ENCODE measurements at places on chromosomes 2 and 18. TPM values are rescaled to one million over a fixed set of nuclear protein-coding genes. Genes with fewer than 3 reads are reported as not detected.

- DNase-seq, result no peak
Observed at GRCh38 chr2:121289271-121289670, 4.3 kb upstream of the TFCP2L1 start.

DNA sequence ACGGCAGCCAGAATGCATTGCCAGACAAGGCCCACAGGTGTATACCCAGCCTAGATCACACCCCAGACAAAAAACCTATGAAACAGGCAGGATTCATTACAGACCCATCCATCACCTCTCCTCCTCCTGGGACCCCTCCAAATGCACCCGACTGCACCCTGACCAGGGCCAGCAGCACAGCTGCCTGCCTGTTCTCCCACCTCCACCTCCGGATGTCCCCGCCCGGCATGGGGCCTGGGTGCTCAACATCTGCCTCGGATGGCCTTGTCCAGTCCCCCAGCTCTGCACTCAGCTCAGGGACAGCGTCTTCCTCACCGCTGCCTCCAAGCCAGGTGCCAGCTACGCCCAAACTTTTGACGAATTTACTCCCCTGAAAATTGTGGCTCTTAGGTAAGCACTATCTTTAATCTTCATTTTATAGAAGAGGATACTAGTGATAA, 91.1 kb downstream of the TPO start:
- no peak for DNase-seq

- no peak for DNase-seq
Observed at GRCh38 chr2:97992836-97993825, 2.6 kb downstream of the TMEM131 start.

GRCh38 chr2:223720367-223720766, 117.0 kb downstream of the AP1S3 start:
- DNase-seq, result no peak

DNA sequence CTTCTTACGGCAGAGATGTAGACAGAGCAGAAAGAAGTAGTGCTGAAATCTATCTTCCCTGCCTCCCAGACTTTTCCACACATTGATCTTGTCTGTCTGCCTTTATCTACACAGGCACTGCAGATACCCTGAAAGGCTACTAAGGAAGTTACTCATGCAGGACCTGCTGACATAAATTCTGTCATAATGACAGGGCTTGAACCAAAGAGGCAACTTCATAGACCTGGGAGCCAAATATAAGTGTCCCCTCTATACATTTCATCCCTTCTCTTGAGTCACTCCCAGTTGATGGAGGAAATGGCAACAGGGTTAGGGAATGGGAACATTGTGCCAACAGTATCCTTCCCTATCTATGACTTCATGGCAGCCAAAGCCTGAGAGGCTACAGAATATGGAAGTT, 157.5 kb downstream of the TNS1 start:
- no peak for DNase-seq

- no peak for DNase-seq
Observed at GRCh38 chr18:48994926-48995835, 44.4 kb upstream of the SMAD7 start.

The ITM2C gene
- total RNA-seq, result 275 TPM

GRCh38 chr2:64581018-64581417, 56.9 kb downstream of the AFTPH start:
- no peak for DNase-seq

The NT5C1B gene
- total RNA-seq, result not detected

DNA sequence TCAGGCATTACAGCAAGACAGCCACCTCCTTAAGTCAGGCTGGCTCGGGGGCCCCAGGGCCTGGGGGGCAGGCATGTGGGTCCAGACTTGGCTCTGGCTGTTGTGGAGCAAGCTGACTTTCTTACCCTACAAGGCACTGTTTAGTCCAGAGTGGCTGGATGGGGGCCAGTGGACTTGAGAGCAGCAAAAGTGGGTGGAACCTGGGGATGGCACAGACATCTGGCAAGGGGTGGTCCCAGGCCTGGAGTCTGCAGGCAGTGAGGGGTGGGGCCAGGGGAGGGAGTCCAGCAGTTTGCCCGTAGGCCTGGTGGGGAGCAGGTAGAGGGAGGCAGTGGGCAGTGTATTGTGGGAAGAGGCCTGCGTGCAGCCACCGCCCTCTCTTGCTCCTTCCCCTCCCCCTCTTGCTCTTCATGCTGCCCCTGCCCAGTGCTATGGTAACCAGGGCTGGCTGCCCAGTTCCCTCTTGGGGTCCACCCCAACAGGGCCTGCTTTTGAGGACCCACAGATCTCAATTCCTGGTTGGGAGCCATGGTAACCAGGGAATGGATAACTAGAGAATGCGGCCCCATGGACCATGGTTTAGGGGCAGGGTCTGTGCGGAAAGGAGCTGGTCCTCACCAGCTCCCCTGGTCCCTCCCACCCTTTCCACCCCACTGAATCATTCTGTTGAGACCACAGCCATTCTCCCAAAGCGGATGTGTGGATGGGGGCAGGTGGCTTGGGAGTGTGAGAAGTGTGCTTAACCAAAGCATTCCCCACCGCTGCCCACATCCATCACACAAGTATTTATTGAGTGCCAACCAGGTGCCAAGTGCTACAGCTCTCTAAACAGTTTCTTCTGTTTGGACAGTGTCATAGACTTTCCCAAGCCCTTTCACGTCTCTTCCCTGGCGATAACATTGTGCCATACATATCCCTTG, 19.3 kb downstream of the SPEG start:
- DNase-seq, result no peak

DNA sequence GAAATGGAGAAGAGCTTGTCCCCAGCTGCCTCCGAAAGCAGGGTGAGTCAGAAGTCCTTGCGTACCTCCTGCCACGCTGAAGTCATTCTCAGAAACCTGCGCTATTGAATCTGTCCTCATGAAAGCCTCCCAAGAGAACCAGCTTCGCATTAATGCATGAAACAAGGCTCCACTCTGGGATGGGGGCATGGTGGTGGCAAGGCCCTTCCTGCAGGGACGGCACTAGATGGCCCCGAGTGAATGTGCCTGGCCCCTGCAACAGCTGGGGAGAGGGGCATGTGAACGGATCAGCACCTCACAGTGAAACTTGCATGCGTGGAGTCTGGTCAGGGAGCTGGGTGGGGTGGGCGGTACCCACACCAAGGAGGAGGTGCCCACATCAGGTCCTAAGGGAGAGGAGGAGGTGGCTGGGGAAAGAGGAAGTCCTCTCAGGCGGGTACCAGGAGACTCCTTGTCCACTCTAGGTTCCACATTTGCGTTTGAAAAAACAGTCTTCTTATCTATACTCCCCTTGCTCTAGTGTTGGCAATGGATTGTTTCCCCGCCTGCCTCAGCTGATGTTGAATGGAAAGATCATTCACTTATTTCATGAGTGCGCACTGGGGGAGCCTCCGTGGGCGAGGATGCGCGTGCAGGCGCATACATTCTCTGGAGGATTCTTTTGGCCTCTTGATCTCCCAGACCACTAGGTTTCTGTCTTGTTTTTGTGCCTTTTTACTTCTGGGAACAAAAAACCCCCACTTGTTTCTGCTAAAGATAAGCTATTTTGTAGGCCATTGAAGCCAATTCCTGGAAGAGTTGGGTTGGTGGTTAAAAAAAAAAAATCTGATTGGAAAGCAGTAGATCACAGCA, 104.7 kb downstream of the KLHL29 start:
- no peak for DNase-seq

- DNase-seq, result peak; percentile 82
Observed at GRCh38 chr2:72137498-72138010, 10.1 kb downstream of the CYP26B1 start.

GRCh38 chr2:200403814-200404213, 97.3 kb downstream of the SPATS2L start:
- no peak for DNase-seq

- DNase-seq, result no peak
Observed at GRCh38 chr2:102190430-102191107, 3.7 kb downstream of the IL1RL2 start.

DNA sequence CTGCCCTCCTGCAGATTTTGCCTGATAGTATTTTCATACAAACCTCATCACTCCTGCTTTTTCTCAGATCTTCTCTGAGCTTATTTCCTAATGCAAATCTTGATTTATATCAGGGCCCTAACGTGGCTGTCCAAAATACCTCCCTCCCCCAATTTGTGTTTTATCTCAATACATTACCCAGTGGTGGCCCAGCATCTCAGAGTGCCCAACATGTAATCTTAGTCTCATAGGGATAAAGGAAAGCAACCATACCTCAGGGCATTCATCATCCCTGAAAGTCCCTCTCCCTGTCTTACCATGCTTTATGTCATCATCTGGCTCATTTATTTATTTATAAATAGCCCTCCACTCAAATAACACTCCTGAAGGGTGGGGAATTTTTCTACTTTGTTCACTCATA, 135.3 kb downstream of the SLC8A1 start:
- no peak for DNase-seq

GRCh38 chr2:62731275-62731674, 25.8 kb downstream of the EHBP1 start:
- no peak for DNase-seq
